ENCODE measurements at places on chromosomes 7 and 10.
A peak's percentile ranks its signal among the peaks of the same experiment; 100 is the strongest.

- DNase-seq = no peak
Observed at GRCh38 chr10:119917777-119918176, 25.2 kb downstream of the SEC23IP start.

- DNase-seq = peak; percentile 27
Observed at GRCh38 chr10:72344932-72345331, 9.8 kb downstream of the DNAJB12 start.

GRCh38 chr10:72630144-72630543 lies 4.3 kb upstream of the MICU1 start:
- no peak for DNase-seq

- no peak for DNase-seq
Observed at GRCh38 chr10:122311051-122311410, 39.9 kb downstream of the BTBD16 start.

- DNase-seq = no peak
Observed at GRCh38 chr10:17506390-17506789, 52.0 kb upstream of the ST8SIA6 start.

DNA sequence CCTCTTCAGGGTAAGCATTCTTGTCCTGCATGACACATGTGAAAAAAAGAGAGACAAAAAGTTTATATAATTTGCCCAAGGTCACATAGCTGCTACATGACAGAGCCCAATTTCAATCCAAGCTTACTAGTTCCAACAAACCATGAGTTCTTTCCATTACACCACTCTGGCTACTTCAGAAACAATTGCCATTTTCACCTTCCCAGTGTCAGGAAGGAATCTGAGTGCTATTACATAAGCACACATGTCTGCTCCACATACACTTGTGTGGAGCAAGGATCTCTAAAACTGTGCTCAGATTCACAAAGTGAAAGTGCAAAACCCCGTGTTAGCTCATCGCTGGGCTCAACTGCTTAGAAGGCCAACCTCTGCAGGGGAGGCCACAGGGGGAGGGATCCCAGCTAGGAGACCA lies 356.2 kb upstream of the NFE2L3 start:
- no peak for DNase-seq

DNA sequence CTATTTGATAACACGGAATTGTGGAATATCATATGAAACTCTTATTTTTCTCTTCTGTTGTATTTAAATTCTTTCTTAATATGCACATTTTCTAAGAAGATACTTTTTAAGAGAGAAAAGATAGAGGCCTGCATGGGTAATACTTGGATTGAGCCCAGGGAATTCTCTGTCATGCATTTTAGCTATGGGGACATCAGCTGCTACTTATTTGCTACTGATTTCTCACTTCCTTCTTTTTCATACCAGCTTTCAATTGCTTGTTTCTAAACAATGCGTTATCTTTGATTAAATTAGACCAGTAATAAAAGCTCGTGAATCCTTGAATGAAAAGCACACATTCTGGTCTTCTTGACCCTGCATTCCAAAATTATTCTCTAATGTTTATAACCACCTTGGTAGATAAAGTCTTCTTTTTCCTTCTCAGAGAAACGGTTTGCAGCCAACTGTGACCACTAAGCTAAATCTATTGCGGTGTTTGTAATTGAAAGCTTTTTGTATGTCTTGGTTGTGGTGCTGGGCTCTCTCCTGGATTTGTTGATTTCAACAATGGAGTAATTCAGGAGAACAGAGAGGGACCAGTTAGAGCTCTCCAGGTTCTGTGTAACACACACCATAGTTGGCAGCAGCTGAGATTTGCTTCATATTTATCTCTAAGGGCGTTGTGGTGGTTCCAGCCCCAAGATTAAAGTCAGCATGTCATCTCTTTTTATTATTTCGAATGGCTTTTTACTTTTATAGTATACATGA lies 139.3 kb downstream of the PPP1R9A start:
- DNase-seq = no peak

DNA sequence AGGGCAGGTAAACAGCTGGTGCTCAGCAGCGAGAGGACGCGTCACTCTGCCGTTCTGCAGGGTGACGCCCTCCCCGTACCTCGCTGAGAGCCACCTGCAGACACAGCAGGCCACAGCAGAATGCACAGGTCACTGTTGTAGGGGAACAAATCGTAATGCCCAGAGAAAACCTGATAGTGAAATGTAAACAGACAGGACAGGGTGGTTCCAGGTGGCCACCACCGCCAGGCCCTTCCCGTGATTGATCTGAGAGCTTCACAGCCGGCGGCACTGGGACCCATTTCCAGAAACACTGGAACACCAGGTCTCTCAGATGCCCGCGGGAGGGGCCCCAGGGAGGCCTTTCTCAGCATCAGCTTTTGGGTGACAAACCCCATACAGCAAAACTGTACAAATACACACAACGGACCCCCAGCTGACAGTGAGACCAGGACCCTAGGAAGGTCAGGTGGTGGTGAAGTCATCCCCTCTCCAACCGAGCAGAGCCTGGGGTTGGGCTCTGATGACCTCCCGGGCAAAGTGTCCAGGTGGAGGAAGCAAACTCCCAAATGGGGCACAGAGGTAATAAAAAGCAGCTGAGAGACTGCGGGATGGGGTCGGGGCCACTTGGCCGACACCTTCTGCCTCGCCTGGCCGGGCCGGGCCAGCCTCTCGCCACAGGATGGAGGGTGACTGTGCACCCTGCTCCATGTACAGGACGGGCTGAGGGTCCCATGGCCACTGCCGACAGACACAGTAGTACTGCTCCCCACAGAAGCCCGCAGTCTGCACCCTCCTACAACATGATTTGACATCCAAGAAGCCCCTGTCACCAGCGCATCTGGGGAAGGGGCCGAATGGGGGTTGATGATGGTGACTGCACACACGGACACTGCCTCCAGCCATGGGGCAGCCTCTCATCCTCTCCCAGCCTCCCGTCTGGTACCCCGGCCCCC lies 4.6 kb downstream of the BHLHA15 start:
- no peak for DNase-seq

- DNase-seq = no peak
Observed at GRCh38 chr7:1742555-1743303, 72.7 kb downstream of the ELFN1 start.

DNA sequence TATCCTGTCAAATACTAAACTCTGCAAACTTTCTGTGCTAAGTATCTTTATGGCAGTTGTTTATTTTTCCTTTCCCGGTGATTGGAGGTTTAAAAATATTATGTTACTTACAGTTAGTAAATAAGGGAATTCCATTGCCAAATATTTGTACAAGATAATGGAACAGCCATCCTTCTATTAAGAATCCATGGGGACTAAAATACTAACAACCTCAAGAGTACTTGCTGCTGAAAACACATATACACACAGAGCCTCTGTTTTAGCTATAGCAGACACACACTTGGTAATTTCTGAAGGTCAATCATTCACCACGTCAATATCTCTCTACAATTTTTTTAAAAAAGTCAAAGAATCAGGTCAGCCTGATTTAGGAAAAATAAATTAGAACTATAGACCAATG lies 32.4 kb downstream of the TSPAN12 start:
- DNase-seq = no peak

DNA sequence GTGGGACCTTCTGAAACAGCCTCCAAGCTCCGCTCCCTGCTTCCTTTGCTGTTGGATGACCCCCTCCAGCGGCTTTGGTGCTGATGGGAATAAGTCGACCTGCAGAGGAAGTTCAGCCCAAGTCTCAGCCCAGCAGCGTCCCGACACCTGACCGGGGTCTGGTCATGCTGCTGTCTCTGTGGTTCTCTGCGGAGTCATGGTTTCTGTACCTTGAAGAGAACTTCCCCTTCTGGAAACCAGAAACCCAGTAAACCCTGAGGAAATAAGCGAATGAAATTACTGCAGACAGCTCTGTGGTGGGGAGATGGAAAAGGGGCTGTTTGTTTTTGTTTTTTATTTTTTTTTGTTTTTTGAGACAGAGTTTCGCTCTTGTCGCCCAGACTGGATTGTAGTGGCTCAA lies 18.3 kb upstream of the ZNF12 start:
- no peak for DNase-seq

GRCh38 chr7:47088329-47089067 lies 493.4 kb downstream of the TNS3 start:
- no peak for DNase-seq

- no peak for DNase-seq
Observed at GRCh38 chr7:142793156-142793555, 22.4 kb downstream of the PRSS2 start.

DNA sequence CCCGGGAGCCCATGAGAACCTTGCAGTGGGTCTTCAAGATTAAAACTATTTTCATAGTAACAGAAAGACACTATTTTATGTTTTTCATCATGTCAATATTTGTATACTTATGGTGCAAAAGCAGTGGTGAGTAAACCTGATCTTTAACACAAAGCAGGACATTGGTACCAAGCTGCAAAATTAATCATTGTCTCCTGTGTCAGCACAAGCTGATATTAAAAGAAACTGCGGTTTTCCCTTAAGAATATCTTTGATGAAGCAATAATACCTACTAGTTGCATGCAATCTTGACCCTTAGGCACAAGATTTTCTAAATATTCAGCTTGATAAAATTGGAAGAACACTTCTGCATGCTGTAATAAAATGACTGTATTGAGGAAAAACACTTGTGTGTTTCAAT lies 121.7 kb downstream of the MDFIC start:
- no peak for DNase-seq

GRCh38 chr7:2280424-2280823 lies 33.8 kb downstream of the SNX8 start:
- DNase-seq = no peak

- DNase-seq = no peak
Observed at GRCh38 chr7:14748461-14748860, 154.1 kb downstream of the DGKB start.

- no peak for DNase-seq
Observed at GRCh38 chr7:48274662-48275061, 103.4 kb downstream of the ABCA13 start.

DNA sequence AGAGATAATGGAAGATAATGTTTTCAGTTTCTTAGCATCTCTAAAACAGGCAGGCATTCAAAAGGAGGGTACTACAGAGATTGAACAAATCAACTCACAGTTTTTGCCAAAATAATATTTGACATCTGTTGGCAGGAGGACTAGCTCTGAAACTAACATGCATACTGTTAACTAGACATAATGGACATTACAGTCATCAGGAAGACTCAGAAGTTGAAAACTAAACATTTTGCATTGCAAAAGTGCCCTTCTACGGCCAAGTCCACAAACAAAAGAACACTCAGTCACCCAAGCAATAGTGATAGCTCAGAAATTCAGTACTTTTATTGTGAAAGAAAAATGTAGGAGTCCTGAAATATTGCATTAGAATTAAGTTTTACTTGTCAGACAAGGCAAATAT lies 399.0 kb downstream of the HGF start:
- DNase-seq = no peak

DNA sequence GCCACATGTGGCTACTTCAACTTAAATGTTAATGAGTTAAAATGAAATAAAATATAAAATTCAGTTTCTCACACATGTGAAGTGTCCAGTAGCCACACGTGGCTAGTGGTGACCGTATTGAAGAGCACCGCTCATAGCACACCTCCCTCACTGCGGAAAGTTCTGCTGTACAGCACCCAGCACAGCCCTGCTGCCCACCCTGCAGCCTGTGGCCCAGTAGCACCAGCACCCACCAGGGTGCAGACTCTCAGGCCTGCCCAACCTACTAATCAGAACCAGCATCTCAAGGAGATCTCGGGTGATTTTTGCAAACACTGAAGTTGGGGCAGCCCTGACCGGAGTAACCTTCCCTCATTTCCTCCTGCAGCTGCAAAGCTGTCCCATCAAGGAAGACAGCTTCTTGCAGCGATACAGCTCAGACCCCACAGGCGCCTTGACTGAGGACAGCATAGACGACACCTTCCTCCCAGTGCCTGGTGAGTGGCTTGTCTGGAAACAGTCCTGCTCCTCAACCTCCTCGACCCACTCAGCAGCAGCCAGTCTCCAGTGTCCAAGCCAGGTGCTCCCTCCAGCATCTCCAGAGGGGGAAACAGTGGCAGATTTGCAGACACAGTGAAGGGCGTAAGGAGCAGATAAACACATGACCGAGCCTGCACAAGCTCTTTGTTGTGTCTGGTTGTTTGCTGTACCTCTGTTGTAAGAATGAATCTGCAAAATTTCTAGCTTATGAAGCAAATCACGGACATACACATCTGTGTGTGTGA lies 162.8 kb upstream of the LANCL2 start:
- DNase-seq = no peak

DNA sequence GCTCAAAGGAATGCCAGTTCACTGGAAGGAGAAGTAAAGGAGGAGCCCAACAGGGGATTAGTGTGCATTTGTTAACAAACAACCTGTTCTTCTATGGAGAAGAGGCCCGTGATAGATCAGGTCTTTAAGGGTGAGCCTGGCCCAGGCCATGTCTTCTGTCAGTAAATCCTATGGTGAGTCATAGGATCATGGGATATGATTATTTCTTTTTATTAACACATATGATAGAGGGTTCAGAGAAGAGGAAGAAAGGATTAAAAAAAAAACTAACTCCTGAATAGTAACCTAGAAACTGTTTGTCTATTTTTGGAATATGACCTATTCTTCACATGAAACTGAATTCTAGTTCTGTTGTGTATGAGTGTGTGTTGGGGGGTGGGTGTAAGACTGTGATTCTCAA lies 70.4 kb downstream of the GPR158 start:
- no peak for DNase-seq

GRCh38 chr7:118285358-118285757 lies 60.9 kb downstream of the ANKRD7 start:
- no peak for DNase-seq

DNA sequence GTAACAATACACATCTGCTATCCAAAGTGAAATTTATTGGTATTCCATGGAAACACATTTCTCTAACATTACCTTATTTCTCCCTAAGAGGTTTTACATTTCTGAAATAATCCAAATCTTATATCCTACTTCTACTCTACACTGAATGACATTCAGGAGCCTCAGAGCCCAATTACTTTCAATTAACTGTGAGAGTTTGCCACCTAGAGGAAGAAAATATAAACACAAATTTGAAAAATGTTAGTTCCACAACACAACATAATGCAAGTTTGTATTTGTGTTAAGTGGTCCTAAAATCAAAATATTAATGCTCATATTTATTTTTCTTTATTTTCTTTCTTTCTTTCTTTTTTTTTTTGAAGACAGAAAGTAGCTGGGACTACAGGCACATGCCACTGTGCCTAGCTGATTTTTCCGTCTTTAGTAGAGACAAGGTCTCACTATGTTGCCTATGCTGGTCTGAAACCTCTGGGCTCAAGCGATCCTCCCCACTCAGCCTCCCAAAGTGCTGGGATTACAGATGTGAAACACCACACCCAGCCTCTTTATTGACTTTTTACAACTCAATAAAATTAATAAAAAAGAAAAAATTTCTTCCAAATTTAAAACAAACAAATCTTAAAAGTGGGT lies 46.0 kb downstream of the ATAD1 start:
- DNase-seq = no peak

DNA sequence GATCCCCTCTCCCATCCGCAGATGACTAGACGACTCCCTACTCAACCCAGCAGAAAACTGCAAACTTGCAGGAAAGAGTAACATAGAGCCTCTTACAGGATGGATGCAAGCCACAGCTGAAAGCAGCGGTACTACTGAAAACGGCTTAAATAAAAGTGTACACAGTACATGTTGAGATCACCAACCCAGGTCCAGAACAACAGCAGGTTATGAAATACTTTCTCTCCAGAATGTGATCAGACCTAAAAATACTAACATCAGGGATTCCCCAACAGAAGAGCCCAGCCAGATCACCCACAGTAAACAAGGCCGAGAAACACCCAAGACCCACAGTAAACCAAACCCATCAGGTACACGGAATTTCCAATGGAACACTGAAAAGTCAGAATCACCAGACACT lies 13.2 kb downstream of the ATE1 start:
- no peak for DNase-seq

- no peak for DNase-seq
Observed at GRCh38 chr10:15223174-15223573, 54.7 kb upstream of the NMT2 start.

Data from stimulated activated naive CD4-positive, alpha-beta T cell treated with Interleukin-2 at 50 U/mL for 16 hours (primary cell).